Motor neuron (in vitro differentiated cells): ENCODE measurements at places on chromosomes 3 and 15.
A peak's percentile ranks its signal among the peaks of the same experiment; 100 is the strongest.

DNA sequence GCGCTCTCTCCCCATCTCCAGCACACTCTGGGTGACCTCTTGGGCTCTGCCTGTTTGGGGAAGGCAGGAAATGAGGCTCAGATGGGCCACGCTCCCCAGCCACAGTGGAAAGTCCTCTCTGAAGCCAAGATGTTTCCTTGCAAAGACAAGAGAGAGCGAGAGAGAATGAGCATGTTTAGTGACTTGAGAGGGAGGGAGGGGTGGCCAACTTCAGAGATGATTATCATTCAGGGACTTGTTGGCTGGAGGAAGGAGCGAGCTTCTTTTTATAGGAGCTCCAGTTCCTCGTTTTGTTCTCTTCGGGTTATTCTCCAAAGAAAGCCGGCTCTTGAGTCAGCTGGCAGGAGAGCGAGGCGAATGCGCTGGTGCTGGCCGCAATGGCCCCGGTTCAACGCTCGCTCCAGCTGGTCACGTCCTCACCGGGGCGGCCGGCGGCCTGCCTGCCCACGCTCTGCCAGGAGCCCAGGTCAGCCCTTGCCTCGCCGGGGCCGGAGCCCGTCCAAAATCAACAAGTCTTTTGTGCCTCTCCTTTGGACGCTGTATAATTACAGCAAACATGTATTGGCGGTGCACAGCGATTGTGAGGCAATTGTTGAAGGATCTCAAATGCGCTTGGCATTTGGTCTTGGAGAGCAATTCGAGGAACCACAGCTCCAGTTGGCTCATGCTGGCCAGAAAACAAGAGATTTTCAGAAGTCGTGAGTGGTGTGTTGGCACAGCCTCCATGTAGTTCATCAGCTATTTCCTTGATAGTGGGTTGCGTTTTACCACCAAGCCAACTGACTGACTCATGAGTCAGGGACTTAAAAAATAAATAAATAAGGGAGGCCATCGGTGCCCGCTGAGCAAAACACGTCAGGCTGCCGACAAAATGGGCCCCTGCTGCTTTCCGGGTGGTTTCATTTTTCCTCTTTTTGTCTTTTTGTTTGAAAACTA, 288.6 kb downstream of the UACA start:
- ATAC-seq: no peak

- no peak for ATAC-seq
Observed at GRCh38 chr15:101233651-101234280, 18.1 kb downstream of the CHSY1 start.

DNA sequence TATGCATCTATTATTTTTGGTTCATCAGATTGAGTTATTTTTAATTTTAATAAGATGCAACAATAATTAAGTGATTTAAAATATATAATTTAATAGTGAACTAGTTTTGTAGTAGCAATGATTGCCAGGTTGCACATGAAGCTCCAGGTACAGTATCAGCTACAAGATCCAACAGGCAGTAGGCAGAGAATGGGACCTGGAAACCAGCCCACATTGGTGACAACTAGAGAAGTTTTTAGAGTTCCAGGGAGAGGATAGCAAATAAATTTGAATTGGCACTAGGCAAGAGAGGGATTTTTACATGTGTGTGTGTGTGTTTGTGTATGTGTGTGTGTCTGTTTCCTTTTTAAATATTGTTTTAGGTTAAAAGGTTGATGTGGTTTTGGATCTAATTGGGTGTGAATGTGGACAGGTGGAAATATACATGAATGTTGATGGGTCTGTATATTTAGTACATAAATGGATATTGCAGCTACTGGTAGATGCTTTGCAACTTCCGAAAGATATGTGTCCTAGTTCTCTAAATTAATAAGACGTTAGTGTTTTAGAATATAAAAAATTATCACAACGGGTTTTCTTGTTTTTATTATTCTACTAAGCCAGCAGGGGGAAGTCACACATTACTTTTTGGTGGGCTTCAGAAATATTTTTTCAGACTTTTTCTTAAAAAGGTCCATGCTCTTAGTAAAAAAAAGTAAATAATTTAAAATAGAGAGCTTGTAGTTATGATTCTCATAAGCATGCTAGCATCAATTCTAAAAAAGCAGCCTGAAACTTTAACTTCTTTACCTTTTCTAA, 110.1 kb upstream of the GBE1 start:
- ATAC-seq: no peak

- ATAC-seq: no peak
Observed at GRCh38 chr3:107963581-107963980, 127.2 kb downstream of the CD47 start.

DNA sequence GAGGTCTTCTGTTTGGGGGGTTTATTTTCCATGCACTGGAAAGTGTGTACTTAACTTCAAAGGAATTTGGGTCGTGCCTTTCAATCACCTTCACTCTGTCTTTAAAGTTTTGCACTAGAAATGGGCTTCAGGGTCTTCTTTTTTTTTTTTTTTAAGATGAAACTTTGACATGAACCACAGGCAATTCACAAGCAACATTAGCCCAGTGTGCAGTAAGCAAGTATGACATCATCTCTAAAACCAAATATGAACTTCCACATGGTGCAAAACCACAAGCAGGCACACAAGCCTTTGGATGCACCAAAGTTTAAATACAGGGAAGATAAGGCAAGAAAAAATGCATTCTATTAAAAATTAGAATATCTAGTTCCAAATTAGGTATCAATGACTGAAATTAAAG, 381.9 kb downstream of the ERC2 start:
- ATAC-seq: no peak

DNA sequence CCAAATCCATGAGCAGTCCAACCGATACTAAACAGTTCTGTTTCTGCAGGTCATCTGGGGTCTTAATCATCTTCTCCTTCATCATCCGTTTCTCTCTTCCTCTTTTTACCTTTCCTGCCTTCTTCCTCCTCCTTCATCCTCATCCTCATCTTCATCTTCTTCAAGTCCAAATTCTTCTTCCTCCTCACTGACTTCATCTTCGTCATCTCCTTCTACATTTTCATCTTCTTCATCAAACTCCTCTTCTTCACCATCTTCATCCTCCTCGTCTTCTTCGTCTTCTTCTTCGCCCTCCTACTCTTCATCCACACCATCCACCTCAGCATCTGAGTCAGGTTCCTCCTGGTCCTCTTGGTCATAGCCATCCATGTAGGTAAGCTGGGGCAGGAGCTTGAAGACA, 14.2 kb upstream of the COMMD4 start:
- ATAC-seq: no peak

DNA sequence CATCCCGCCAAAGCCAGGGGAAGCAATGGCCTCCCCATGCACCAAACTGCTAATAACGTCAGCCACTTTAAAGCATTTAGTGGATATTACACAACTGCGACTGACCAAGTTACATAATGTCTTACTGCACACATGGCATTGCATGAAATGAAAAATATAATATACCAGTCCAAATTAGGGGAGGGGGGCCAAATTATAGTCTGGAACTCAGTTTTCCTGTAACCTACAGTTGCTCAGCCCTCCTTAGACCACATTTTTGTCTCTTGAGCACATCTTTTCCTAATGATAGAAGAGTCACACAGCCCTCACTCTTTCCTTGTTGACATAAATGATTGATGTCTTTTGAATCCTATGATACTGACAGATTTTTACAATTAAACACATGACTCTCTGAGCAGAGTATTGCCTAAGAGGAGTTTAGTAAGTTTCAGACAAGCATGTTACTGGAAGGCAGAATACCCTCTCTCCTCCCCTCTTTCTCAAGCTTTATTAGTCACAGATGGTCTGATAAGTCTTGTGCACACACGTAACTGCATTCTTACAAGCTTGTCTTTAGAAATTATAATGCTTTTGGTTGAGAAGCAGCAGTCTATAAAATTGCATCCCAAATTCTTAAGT, 1.1 kb upstream of the PLD1 start:
- ATAC-seq: peak; percentile 4

GRCh38 chr15:87293031-87293430, 963.5 kb downstream of the NTRK3 start:
- ATAC-seq: no peak

DNA sequence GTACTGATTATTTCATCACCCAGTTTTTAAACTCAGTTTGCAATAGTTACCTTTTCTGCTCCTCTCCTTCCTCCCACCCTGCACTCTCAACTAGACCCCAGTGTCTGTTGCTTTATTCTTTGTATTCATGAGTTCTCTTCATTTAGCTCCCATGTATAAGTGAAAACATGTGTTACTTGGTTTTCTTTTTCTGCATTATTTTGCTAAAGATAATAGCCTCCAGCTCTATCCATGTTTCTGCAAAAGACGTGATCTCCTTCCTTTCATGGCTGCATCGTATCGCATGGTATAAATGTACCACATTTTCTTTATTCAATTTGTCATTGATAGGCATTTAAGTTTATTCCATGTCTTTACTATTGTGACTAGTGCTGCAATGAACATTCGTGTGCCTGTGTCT, 79.0 kb downstream of the NAALADL2 start:
- no peak for ATAC-seq

- no peak for ATAC-seq
Observed at GRCh38 chr3:32147509-32147908, 41.1 kb downstream of the GPD1L start.

DNA sequence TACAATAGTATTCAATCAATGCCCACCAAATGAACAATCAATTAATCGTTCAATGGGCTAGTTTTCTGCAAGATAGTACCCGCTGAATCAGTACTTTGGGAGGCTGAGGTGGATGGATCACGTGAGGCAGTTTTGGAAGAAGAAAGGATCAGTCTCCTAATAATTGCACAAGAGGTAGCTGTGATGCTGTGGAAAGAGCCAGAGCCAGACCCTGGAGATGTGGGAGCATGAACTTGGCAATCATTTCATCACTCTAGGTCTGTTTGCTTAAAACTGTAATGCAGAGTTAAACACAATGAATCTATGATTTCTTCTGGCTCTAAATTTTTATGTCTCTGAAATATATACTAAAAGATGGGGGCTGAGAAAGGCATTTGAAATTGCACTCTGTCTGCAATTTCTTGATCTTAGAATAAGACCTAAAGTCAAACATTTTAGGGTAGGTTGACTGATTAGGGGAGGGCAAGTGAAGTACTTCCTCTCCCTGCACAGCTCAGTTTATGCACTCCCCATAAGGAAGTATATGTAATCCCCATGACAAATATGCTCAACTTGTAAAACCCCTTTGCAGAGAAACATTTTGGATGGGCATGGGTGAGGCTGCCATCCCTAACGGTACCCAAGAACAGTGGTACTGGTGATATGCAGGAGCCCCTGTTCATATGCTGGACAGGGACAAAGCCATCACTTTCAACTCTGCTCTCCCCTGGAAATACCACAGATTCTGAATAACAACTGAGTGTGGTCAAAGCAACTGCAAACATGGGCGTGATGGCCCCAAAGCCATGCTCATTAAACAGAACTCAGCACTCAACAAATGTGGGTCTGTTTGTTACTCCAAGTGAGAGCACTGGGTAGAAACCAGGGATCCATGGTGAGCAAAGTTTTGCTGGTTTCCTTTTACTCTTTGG, 28.6 kb upstream of the SPATA12 start:
- ATAC-seq: no peak

DNA sequence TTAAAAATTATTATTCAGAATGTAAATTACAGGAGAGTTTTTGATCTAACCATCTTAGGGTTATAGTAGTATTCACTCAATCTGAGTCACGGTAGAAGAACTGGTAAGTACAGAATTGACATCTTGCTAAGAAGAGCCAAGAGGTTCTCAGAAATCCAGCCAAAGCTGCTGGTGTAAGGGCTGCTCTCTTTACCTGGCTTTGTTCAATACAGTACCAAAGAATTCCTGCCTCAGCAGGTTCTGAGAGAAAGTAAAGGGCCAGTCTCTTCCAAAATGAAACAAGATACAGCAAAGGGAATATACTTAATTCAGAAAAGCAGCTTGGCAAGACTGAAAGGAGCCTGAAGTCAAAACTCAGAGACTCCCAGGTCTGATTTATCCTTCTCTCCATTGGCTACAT, 193.1 kb downstream of the TNIK start:
- ATAC-seq: no peak

- ATAC-seq: peak; percentile 67
Observed at GRCh38 chr3:120642368-120642948, 39.6 kb downstream of the HGD start.

- no peak for ATAC-seq
Observed at GRCh38 chr3:50190936-50191660, at the start of gene GNAT1. Gene GNAT1 (plus strand): TSS chr3:50191610. CDS start chr3:50191726, 116 bp downstream.

- ATAC-seq: no peak
Observed at GRCh38 chr3:30493911-30494311, 112.5 kb upstream of the TGFBR2 start.

DNA sequence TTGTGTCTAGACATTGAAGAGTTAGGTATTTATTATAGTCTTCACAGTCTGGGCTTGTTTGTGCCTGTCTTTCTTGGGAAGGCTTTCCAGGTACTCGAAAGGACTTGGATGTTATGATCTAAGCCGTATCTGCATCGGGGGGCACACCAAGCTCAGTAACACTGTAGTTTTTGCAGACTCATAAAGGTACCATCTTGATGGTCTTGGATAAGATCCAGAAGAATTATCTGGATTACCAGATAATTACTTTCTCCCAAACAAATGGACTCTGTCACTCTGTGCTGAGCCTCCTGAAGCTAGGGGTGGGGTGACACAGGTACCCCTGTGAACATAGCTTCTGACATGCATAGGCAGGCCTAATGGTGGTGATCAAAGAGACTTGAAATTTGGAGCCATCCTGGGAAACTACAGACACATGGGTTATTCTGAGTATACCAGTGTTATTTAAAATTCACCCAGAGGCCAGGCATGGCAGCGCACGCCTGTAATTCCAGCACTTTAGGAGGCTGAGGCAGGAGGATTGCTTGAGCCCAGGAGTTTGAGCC, 238.6 kb upstream of the TPM1 start:
- ATAC-seq: no peak

GRCh38 chr15:95793231-95793630, 537.3 kb upstream of the NR2F2 start:
- ATAC-seq: no peak

- no peak for ATAC-seq
Observed at GRCh38 chr3:151976211-151977050, 103.0 kb downstream of the SUCNR1 start.

DNA sequence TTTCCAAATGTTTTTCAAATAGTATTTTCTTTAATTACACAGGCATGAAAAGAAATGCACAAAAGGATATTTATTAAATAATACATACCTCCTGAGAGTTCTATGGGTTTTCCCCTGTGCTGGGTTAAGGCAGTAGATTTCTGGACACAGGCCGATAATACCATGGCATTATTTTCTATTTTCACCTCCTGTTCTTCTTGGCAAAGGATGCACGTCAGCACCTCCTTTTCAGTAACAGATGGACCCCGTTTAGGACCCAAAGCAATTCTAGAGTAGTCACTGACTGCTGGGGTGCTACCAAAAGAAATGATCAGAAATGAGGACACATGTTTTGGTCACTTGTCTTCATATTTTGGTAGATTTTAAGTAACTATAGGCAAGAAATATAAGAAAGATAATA, 86.4 kb upstream of the TTBK2 start:
- ATAC-seq: no peak

- no peak for ATAC-seq
Observed at GRCh38 chr3:106332129-106332528, 463.3 kb upstream of the CBLB start.
